ENCODE measurements at places on chromosomes 5 and 9. TPM values are rescaled to one million over a fixed set of nuclear protein-coding genes. Genes with fewer than 3 reads are reported as not detected.
A peak's percentile ranks its signal among the peaks of the same experiment; 100 is the strongest.

DNA sequence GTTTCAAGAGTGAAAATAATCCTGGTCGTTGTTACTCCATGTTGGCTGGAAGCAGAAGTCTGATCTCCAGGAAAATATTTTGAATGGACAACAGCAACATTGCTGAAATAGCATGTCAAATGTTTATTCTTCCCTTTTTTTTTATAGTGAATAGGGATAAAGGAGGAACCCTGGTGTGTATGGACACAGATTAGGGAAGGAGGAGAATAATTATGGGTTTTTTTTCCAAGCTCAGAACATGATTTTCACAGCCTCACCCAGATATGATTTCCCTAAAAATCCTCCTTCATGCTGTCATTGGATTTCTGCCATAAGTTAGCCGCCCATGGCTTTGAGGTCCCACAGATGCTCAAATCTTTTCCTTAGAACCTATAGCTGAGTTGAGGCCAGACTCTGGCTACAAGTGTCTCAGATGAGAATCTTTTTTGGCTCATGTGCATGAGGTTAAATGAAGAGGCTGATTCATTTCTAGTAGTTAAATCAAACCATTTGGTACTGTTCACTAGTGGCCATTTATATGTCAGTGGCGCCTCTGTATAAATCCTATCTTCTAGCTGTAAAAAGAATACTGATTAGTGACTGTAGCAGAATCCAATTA is 65.5 kb upstream of the LIFR start:
- H3K4me1 ChIP-seq = no peaks in the 10 kb centered on the region
- no peaks in the 10 kb centered on the region for H3K36me3 ChIP-seq
- no peak for DNase-seq
- no peak overlapping the region for H3K4me3 ChIP-seq

DNA sequence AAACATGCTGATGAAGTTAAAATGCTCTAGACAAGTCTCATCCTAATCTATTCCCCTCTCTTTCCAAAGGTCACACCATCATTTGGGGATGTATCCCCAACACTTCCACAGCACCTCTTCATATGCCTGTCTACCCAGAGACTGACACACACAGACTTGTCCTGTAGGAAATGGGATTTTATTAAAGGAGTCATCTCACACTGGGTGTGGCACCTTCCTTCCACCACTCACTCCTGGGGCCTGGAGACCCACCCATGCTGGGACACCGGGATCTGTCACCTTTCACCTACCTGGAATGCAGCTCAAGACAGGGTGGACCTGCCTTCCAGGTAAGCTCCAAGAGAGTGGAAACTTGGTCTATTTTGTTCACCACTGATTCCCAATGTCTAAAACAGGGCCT is 99.4 kb upstream of the HAND1 start:
- no peak overlapping the region for H3K27ac ChIP-seq
- H3K36me3 ChIP-seq = no peaks in the 10 kb centered on the region
- no peak for DNase-seq
- no peak overlapping the region for H3K4me3 ChIP-seq

DNA sequence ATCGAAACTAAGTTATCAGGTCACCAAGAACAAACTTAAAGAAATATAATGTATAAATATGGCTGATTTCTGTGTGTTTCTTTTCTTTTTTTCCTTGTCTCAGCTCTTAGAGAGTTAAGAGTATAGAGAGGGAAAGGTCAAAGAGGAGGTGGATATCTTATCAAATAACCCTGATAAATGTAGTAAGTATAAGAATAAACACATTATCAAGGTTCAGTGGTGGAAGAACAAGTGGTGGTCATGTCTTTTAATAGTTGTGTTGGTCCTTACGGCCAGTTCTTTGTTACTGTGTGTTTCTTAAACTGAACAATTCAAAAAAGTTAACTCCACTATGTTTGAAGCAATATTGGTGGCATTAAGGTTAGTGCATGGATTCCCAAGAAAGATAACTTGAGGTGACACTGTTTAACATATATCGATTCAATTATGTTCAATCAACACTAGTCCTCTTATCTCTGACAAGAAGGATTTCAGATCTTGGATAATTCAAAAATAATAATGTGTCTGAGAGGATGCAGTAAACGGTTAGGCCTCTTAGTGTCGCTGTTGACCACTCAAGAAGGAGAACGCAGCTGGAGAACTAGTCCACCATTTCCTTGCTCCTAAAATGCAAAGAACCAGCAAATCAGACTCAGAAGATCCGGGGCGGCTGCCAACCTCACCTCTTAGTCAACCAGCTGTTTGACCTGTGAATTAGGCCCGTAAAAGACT is at the start of gene PCDHGA3:
Gene PCDHGA3, plus strand, starts transcription at position 588 of the 711 bp plus-strand sequence. CDS start 205 bp downstream, outside the sequence.
- H3K4me1 ChIP-seq = no peaks in the 10 kb centered on the region
- H3K27me3 ChIP-seq = no peaks in the 10 kb centered on the region
- no peaks in the 10 kb centered on the region for H3K36me3 ChIP-seq
- no peak within 1 kb of the TSS for H3K4me3 ChIP-seq

- no peaks in the 10 kb centered on the region for H3K4me1 ChIP-seq
- no peak overlapping the region for H3K27ac ChIP-seq
- no peaks in the 10 kb centered on the region for H3K27me3 ChIP-seq
- H3K4me3 ChIP-seq = no peak overlapping the region
- DNase-seq = no peak
- H3K36me3 ChIP-seq = no peaks in the 10 kb centered on the region
Observed at GRCh38 chr9:109277451-109277850, 43.4 kb downstream of the EPB41L4B start.

The PCDHA1 gene
- not detected for total RNA-seq

GRCh38 chr9:131678499-131679111 is 61.3 kb downstream of the RAPGEF1 start:
- peak overlapping the region; percentile 97 for H3K27ac ChIP-seq
- no peak overlapping the region for H3K4me3 ChIP-seq
- no peaks in the 10 kb centered on the region for H3K36me3 ChIP-seq
- DNase-seq = peak; percentile 83

DNA sequence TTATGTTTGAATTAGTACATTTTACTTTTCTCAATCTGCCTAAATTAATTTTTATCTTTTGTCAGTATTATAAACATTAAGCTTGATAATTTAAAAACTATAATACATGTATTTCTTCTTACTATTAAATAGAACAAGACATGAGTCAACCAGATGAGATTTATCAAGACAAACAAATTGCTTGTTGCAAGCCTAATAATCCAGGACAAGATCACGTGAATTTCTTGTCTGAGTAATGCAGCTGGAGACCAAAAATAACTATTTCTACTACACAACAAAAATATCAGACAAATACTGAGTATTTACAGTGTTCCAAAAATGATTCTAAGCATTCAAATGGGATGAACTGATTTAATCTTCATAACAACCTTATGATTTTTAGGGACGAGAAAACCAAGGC is 339.1 kb upstream of the PRR16 start:
- H3K27me3 ChIP-seq = no peaks in the 10 kb centered on the region
- no peak for DNase-seq
- H3K4me3 ChIP-seq = no peak overlapping the region

The SLC23A1 gene
- total RNA-seq = not detected

DNA sequence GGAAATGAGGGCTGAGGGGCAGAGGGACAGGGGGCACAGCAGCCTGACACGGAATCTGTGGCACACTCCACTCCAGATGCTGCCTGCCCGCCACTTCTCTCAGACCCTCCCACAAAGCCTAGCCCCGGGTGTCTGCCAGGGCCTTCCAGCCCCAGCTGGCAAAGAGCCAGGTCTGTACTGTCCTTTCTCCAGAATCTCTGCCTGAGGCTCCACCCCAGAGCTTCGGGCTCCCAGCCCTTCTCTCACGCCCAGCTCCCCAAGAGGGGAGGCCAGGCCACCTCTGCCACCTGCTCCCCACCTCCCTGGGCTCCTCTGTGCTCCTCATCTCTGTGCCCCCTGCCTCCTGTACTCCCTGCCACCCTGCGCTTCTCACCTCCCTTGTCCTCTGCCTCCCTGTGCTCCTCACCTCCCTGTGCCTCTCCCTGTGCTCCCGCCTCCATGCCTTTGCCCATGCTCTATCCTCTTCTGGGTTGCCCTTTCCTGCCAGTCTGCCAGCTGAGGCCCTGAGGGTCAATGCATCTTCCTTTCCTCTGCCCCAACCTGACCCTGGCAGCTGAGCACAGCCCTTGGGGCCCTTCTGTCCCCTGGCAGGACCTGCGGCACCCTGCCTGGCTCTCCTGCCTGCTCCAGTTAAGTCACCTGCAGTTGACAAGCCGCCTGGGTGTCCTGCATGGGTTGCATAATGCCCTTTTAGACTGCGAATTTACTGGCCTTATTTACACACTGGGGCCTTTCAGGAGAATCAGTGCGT is 36.4 kb downstream of the RASGEF1C start:
- no peaks in the 10 kb centered on the region for H3K27me3 ChIP-seq
- no peak overlapping the region for H3K27ac ChIP-seq
- H3K4me1 ChIP-seq = no peaks in the 10 kb centered on the region
- no peaks in the 10 kb centered on the region for H3K36me3 ChIP-seq
- DNase-seq = no peak

- H3K4me3 ChIP-seq = no peak overlapping the region
- H3K27ac ChIP-seq = peak overlapping the region; percentile 58
- no peak for DNase-seq
- peaks cover 14% of the 10 kb centered on the region for H3K4me1 ChIP-seq
Observed at GRCh38 chr9:2024888-2025782, 10.0 kb downstream of the SMARCA2 start.

Data from uterus (tissue), 4 donors.